ENCODE measurements at places on chromosomes 11 and 22.

DNA sequence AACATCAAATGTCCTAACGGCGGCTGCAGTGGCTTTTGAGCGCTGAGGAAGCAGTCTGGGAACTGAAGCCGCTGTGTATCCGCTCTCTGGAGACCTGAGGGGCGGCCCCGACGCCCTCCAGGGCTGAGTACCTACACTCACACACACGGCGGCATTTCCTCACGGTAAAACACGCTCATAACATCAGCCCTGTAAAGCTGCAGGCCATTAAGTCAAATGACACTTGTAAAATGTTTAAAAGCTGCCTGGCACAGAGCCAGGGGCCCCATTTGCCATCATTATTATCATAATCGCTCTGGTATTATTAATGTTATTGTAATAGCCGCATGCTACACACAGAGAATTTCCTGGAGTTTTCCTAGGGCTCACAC lies 5.1 kb downstream of the CARS1 start:
- DNase-seq = no peak

DNA sequence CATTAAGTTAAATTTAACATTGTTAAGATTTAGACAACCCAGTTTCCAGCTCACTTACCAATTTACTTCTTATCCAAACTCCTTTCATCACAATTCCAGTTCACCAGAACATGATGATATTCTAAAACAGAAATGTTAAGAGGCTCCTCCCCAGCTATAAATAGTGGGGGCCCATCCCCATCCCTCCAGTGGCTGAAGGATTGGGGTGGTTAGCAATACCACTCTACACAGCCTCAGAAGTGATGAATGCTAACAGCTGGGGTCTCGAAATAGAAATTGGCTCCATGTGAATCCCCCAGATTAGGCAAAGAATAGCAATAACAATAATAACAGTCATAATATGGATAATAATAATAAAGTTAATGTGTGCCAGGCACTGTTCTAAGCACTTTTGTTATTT lies 97.9 kb upstream of the NCAM1 start:
- DNase-seq = no peak

GRCh38 chr11:88301488-88302140 lies 35.9 kb downstream of the CTSC start:
- DNase-seq = no peak

DNA sequence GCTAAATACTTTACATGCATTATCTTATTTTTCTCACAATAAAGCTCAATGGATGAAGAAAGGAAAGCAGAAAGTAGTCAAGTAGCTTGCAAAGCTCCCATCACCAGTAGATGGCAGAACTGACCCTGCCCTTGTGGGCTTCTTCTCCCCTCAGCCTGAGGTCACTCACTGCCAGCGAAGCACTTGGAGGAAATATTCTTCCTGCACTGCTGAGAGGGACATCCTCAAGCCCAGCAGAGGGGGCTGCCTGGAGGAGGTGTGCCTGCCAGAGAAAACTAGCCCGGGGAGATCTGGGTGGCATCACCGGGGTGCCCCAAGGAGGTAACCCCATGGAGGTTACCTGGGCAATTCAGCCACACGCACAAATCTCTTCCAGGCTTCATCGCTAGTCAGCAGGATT lies 6.6 kb downstream of the APOL4 start:
- peak; percentile 25 for DNase-seq

DNA sequence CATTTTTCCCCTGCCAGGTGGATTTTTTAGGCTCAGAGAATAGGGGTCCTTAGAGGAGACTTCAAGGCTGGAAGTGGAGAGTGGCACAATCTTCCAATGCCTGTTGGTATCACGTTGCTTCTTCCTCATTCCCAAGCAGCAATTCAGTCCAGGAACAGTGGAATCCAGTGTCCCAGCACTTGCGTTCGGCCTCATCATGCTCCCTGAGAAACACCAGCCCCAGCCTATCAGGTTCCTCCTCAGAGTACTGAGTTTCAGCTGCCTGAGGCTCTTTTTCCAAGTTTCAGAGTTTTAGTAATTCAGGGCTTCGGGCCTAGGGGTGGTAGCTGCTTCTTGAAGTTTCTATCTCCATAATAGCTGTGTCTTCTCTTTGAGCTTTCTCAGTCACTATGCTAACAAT lies 31.9 kb upstream of the NRGN start:
- DNase-seq = no peak

- DNase-seq = no peak
Measured at GRCh38 chr11:8336356-8337129, 72.9 kb upstream of the LMO1 start.

DNA sequence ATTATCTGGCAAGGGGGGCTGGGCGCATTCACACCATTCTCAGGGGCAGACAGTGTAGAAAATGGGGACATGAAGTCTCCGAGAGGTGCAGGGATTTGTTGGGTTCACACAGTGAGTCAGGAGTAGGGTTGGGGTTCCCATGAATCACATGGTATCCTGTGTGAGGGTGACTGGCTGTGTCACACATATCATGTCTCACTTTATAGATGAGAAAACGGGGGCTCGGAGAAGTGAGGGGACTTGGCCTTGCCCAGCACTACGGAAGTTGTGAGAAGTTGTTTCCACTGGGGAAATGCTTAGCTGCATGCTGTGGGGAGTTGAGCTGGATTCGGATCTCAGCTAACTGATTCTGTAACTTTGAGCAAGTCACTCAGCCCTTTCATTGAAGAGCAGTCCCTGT lies 4.2 kb downstream of the GAL3ST3 start:
- DNase-seq = peak; percentile 69

DNA sequence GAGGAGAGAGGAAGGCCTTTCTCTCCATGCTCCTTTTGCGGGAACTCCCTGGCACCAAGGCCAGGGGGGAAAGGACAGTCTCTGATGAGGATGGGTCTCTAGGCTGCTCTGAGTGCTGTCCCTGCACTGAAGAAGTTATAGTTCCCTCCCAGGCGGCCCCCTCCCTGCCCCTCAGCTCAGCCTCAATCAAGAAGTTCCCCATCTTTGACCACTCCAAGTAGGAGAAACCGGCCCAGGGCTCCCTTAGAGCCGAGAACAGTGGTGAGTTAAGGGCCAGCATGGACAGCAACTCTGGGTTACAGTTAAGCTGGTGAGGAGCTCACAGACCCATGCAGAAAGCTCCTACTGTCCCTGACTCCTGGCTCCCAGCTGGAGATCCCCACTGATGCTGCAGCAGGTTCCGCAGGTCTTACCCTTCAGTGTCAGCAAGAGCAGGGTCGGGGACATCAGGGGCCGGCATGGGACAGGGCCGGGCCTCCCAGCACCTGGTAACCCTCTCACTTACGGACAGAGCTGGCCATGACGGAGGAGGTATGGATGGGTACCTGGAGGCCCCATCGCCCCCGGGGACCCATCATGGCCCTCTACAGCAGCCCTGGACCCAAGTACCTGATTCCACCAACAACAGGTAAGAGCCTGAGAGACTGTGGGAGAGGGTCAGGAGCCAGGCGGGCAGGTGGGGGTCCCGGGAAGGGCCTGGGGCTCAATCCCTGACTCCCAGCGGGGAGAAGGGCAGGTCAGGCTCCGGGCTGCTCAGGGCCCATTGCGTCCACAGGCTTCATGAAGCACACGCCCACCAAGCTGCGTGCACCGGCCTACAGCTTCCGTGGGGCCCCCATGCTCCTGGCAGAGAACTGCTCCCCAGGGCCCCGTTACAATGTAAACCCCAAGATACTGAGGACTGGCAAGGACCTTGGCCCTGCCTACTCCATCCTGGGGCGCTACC lies 4.2 kb downstream of the SCGB1C1 start:
- DNase-seq = no peak

DNA sequence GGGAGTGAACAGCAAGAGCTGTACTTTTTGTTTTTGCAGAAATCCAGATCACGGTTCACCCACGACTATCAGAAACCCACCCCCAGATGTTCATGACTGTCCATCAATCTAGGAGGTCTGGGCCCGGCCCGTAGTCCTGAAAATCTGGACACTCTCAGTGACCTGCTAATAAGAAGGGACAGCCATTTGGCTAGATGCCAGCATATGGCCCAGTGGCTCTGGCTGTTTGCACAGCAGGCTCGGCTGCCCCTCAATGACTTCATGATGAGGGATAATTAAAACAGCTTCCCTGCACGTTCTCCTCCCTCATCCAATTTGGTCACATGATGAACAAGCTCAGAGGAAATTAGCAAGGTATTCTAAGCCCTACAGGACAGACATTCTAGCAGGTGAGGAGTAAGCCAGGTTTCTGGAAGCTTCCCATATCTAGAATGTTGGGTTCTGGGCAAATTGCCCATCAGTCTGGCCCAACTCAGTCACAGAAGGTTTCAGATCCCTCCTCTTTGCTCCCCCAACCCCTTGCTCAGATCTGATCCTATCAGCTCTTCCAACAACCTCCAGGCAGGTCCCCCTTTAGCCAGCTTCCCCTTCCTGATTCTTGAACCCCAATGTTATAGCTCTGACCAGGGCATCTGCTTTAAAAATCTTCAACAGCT lies 397.3 kb downstream of the SHANK2 start:
- DNase-seq = no peak

- no peak for DNase-seq
Measured at GRCh38 chr11:129308241-129308865, 67.3 kb upstream of the BARX2 start.

GRCh38 chr22:44567846-44568493 lies 69.9 kb upstream of the RTL6 start:
- peak; percentile 21 for DNase-seq

- peak; percentile 16 for DNase-seq
Measured at GRCh38 chr11:118175031-118175992, 1.1 kb downstream of the SCN2B start.

GRCh38 chr11:86914865-86915519 lies 40.2 kb downstream of the FZD4 start:
- no peak for DNase-seq

- DNase-seq = no peak
Measured at GRCh38 chr11:116740741-116741140, 32.0 kb downstream of the BUD13 start.

DNA sequence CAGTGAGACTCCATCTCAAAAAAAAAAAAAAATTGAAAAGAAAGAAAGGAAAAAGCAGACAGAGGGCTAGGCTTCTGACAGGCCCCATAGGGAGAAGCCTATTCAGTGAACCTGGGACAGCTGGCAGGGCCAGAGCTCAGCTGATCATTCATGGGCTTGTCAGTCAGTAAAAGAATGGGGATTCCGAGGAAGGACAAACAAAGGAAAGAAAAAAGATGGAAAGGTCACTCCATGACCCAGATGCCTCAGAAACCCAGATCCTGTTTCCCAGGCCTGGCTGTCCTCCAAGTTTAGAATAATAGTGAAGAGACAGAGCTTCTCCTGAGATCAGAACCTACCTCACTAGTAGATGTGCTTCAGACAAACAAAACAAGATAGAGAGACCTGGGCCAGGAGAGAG lies 34.3 kb upstream of the ASPHD2 start:
- no peak for DNase-seq
